ENCODE measurements at places on chromosomes 4 and X. TPM values are rescaled to one million over a fixed set of nuclear protein-coding genes. Genes with fewer than 3 reads are reported as not detected.

Gene MTNR1A
- total RNA-seq: not detected

Gene VCX3A
- total RNA-seq: not detected

Gene GPC4
- total RNA-seq: 12.0 TPM

Gene SPACA5
- total RNA-seq: not detected

Gene TMEM271
- total RNA-seq: not detected

Gene KIAA0232
- total RNA-seq: 15.9 TPM

Gene TMPRSS11A
- total RNA-seq: not detected

- no peak for DNase-seq
Observed at GRCh38 chrX:46695491-46695890, 63.4 kb downstream of the SLC9A7 start.

DNA sequence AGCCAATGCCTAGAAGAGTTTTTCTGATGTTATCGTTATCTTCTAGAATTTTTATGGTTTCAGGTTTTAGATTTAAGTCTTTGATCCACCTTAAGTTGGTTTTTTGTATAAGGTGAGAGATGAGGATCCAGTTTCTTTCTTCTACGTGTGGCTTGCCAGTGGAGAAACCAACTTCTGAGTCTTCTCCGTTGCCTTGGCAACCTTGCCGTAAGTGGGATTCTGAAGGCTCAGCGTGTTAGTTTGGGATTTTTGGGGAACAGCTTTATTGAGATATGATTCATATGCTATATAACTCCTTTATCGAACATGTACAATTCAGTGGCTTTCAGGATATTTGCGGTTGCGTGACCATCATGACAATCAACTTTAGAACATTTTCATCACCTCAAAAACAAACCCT lies 17.7 kb downstream of the SMS start:
- DNase-seq: no peak

- no peak for DNase-seq
Observed at GRCh38 chrX:23385242-23385641, 50.6 kb downstream of the PTCHD1 start.

GRCh38 chrX:16946361-16946964 lies at the start of gene REPS2:
REPS2 (plus strand) TSS chrX:16946658; CDS start chrX:16946862, 204 bp downstream.
- DNase-seq: peak; percentile 53

GRCh38 chr4:111502626-111503025 lies 642.6 kb upstream of the FAM241A start:
- no peak for DNase-seq

- DNase-seq: no peak
Observed at GRCh38 chrX:49147282-49147681, 15.3 kb upstream of the MAGIX start.

- DNase-seq: no peak
Observed at GRCh38 chr4:148444296-148445070, 2.3 kb upstream of the NR3C2 start.

DNA sequence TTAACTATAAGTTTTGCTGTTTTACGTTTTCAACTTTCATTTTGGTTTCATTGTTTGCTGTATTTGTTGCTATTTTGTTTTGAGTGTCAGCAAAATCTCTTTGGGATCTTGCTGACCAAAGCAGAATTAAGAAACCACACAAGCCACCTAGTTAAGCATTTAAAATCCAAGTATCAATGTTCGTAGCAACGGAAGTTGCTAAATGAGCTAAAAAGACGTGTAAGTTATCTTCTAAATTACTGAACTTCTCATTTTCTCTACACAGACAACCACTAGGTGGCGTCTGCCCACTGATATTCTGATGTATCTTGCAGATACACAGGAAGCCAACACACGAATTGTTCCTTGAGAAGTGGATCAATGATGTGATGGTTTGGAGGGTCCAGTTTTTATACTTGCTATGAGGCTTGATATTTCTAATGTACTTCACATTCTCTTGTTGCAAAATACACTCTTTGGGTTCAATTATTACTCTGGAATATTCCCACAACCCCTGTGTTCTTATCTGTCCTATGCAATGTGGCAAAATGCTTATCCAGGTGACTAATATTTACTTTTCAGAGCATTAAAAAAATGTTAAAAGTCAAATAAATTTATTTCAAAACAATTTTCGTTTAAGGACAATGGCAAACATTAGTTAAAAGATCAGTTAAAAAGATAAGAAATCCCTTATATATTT lies 250.5 kb downstream of the TECRL start:
- DNase-seq: no peak

DNA sequence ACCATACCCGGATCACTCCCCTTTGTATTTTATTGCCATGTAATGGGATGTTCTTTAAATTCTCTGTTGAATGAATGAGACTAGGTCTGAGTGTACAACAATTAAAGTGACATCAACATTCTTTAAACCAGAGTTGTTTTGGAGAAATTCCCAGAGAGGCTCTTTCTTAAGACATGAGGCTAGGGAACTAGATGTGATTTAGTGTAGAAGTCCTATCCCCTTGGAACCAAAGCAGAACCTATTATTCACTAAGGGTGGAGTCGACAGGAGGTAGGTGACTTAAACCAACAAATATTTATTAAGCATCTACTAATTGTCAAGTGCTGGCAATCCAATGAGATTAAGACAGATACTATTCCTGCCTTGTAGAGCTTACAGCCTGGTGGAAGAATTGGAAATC lies 1.7 kb downstream of the EIF1AX start:
- no peak for DNase-seq

- no peak for DNase-seq
Observed at GRCh38 chr4:75675004-75675531, 1.9 kb upstream of the G3BP2 start.

All from ascending aorta (tissue), 2 donors.